ENCODE measurements at places on chromosomes 7 and 10.

DNA sequence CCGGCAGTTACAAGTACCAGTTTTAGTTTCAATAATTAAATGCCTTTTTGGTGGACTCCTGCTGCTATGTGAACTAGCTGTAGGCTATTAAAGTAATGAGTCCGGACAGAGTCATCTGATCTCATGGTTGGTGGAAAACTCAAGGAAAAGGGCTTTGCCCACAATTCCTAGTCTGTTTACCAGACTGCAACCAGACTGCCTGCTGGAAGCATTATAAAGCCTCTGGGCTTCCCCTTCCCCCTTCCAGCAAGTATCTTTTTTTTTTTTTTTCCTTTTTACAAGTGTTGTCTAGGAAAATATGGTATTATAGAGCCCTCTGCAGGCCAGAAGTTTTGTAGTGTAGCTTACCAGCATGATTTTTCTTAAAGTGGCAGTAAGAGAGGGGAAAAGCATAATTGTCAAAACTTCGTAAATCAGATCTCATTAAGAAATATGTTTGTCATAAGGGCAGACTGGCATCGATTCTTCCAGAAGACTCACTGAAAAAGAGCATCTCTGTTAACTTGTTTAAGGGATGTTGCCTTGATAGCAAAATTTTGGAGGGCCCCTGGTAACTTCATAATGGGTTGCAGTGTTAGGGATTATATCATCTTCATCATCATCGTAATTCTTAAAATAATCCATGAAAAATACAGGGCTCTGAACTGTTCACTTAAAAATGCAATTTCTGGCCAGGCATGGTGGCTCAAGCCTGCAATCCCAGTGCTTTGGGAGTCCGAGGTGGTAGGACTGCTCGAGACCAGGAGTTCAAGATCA is 181.3 kb downstream of the TAX1BP1 start:
- DNase-seq: no peak

- no peak for DNase-seq
Measured at GRCh38 chr7:132336797-132337196, 239.5 kb downstream of the PLXNA4 start.

- DNase-seq: no peak
Measured at GRCh38 chr7:91630581-91631380, 249.7 kb downstream of the MTERF1 start.

DNA sequence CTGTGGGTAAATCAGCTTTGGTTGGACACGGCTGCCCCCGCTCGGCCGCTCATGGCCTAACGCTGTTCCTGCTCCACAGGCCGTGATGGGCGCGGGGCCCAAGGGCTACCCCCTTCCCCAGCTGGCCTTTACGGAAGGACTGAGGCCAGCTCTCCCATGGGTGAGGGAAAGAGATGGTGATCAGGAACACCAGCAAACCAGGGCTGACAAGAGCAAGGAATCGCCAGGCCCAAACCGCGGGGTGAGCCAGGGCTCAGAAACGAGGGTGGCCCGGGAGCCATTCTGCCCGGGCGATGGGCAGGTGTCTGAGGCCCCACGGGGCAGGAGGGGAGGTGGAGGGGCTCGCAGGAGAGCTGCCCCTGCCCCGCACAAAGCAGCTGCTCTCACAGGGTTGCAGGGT is 26.6 kb downstream of the GPER1 start:
- DNase-seq: no peak

DNA sequence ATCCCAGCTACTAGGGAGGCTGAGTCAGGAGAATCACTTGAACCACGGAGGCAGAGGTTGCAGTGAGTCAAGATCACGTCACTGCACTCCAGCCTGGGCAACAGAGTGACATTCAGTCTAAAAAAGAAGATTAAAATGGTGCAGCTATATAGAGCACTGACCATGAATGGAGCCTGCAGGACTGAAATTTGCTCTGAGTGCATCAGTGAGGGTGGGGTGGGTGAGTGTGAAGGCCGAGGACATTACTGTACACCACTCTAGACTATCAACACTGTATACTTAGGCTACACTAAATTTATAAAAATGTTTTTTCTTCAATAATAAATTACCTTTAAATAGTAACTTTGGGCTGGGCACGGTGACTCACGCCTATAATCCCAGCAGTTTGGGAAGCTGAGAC is 294.7 kb downstream of the PTPRN2 start:
- no peak for DNase-seq

- DNase-seq: no peak
Measured at GRCh38 chr7:27189997-27190748, 5.1 kb upstream of the HOXA11 start.

- DNase-seq: peak; percentile 14
Measured at GRCh38 chr10:68231106-68231816, 652 bp downstream of the ATOH7 start.

DNA sequence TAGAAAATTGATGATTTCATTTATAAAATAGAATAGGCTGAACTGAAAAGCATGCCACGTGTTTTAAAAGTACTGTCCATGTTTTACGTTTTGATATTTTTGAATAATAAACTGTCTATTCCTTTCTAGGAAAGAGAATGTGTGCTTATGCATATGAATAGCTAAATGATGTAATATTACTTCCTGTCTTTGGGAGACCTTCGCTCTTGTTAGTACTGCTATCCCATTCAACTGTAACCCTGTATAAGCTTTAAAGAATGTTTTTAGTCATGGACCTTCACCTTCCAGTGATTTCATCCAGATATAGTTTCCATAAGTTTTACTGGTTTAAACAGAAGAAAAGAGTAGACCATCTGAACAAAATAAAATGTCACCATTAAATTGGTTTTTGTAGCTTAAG is 274.4 kb upstream of the SEMA3A start:
- DNase-seq: no peak

DNA sequence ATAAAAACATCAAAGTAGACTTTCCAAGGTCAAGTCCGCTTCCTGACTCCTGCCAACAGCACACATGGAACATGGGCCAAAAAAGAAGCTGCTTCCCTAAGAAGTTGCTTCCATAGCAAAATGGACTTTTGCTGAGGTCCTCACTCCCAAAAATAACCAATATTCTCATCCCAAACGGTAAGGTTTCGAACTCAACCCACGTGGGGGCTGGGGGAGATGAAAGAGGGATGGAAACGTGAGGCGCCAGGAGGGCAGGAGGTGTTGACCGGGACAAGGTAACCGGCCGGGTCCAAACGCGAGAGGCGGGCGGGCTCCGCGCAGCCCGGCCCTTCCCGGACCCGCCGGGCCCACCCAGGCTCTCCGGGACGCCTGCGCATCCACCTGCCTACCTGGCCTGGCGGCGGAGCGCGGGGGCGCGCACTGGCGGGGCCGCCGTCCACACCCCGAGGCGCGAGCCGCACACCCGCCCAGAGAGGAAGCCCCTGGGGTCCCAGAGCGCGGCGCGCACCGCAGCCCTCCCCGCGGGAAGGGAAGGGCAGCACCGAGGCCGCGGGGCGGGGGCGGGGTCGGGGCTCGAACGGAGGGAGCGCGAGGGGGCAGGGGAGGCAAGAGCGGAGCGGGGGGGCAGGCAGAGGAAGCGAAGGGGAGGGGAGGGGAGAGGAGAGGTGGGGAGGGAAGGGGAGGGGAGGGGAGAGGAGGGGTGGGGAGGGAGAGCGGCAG is 742 bp downstream of the LMBR1 start:
- DNase-seq: peak; percentile 54

GRCh38 chr7:44308596-44309270 is 16.7 kb downstream of the CAMK2B start:
- no peak for DNase-seq

GRCh38 chr7:149329265-149329664 is 67.3 kb downstream of the ZNF783 start:
- no peak for DNase-seq

- DNase-seq: no peak
Measured at GRCh38 chr10:68402276-68402675, 4.8 kb downstream of the RUFY2 start.

- DNase-seq: no peak
Measured at GRCh38 chr10:93090619-93091018, 16.9 kb downstream of the CYP26A1 start.

DNA sequence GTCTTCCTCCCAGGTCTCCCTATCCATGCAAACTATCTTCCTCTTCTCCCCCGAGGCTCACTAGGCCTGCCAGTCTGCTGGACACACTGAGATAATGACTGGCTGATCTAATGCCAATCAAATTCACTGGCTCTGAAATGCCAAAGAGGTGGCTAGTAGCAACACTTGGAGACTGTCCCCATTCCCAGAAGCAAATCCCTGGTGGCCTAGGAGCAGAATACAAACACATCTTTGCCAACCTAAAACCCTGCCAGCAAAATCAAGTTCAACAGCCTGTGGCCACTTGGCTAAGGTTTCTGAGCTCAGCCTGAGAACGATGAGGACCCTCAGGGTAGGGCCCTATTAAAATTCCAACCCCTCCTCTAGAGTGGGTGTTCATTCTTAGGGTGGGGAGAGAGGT is 46.6 kb downstream of the SH3PXD2A start:
- no peak for DNase-seq

- no peak for DNase-seq
Measured at GRCh38 chr7:6442114-6442513, 5.6 kb downstream of the DAGLB start.

DNA sequence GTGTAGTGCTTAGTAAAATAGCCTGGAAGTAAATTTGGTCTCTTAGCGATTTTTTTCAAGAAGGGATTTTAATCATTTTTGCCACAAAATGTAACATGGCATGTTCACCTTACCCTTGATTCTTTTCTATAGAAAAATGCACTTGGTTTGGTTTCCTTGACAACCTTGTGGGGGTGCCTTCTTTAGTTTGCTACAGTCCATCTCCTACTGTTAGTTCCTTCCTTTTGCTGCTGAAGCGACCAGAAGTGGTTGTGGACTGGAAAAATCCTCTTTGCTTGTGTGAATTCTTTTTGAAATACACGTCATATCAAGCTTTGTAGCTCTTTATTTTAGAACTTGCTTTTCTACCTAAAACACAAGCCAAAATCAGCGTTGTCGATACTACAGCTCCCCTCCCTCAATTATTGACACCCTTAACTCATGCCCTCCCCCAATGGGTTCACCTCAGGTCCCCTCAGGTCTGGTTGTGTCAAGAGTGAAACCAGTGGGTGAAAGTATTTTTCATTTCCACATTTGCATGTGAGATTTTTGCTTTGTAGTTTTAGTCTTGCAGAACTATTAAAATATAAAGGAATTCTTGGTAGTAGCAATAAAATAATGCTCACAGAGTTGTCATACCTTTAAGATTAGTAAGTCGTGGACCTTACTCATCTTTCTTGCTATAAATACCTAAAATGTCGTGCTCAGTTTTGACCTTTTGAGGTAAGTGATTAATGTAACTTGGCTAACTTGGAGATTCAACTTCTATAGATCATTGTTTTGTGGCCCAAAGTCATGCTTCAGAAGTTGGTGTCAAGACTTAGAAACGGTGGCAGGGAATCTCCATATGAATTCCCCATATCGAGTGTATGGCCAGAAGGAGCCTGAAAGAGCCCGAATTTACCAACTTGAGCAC is 1.5 kb downstream of the ACTR3B start:
- DNase-seq: no peak

- no peak for DNase-seq
Measured at GRCh38 chr10:25820472-25820871, 113.6 kb upstream of the MYO3A start.

DNA sequence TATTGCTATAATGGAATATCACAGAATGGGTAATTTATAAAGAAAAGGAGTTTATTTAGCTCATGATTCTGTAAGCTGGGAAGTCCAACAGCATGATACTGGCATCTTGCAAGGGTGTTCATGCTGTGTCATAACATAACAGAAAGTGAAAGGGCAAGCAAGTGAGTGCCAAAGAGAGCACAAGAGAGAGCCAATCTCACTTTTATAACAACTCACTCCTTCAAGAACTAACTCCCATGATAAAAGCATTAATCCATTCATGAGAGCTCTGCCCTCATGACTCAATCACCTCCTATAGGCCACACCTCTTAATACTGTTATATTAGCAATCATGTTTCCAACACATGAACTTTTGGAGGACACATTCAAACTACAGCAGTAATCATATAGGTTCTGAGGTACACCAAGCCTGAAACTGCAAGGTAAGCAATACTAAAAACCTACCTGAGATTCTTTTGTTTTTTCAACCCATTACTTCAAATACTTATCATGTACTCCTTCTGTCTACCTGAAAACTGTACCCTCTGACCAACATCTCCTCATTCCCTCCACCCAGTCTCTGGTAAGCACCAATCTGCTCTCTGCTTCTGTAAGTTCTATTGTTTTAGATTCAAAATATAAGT is 219.7 kb downstream of the MTERF1 start:
- DNase-seq: no peak

- DNase-seq: no peak
Measured at GRCh38 chr10:22986771-22987542, 59.1 kb downstream of the ARMC3 start.

GRCh38 chr7:76209310-76209709 is 7.6 kb downstream of the SRRM3 start:
- DNase-seq: no peak

DNA sequence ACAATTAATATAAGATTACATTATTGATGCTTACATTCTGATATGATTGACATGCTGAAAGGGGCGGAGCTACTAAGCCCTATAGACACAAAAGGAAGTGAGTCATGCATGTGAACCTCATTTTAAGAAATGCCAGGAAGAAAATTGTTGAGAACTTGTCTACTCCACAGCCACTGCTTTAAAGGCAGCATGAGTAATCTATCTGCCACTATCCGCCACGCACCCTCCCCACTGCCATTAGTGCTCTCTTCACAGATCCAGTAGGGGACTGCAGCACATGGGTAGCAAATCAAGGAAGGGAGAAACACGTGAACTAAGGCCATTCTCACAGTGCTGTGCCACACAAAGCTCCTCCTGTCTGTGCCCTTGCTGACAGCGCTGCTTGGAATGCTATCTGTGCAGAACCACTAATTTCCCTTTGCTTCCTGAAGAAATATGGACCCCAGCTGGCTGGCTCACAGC is 524.8 kb downstream of the GRM8 start:
- DNase-seq: no peak

DNA sequence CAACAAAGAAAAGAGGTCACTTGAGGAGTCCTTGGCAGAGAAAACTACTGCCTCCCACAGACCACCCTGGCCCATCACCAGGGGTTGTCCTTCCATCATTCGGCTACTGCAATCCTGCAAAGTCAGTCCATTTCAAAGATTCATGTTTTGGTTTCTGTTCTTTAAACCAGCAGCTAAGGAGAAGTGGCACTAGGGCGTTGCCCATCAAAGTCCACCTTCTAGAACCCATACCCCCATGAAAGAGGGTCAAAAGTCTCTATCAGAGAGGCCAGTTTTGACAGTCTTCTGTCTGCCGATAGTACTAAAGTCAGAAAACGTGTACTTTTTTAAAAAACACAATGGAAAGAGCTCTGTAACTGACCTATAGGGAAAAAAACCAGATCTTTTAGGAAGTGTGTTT is 14.4 kb downstream of the CCDC6 start:
- DNase-seq: no peak

- no peak for DNase-seq
Measured at GRCh38 chr10:35135861-35136260, 9.2 kb downstream of the CREM start.

DNA sequence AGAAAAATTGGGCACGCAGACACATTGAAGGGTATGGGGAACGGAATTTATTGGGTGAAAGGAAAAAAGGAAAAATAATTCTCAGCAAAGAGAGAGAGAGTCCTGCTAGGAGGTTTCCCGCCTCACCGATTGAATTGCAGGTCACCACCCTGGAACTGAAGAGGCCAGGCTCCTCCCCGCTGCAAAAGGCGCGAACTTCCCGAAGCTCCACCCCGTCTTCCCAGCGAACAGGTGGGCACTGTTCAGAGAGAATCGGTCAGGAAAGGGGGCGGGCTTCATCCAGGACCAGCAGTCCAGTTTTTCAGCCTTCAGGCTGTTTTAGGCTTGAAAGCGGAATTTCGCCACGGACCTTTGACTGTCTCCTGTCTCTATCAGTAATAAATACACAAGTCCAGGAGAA is 27.3 kb upstream of the CADPS2 start:
- no peak for DNase-seq

Measured in stimulated activated CD4-positive, alpha-beta T cell treated with anti-CD3 and anti-CD28 coated beads, Interleukin-1b, Interleukin-23, amount 100 ng/mL, for 24 hours (primary cell).